ENCODE measurements at places on chromosomes 1 and 21.

DNA sequence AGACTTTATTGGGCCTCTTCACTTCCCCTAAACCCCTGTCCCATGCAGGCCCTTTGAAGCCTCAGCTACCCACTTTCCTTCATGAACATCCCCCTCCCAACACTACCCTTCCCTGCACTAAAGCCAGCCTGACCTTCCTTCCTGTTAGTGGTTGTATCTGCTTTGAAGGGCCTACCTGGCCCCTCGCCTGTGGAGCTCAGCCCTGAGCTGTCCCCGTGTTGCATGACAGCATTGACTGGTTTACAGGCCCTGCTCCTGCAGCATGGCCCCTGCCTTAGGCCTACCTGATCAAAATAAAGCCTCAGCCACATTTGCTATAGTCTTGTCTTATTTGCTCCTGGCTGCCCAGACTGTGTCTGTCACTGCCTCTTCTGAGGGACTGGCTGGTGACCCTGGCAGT, 5.5 kb downstream of the GSTM4 start:
- no peak for DNase-seq

DNA sequence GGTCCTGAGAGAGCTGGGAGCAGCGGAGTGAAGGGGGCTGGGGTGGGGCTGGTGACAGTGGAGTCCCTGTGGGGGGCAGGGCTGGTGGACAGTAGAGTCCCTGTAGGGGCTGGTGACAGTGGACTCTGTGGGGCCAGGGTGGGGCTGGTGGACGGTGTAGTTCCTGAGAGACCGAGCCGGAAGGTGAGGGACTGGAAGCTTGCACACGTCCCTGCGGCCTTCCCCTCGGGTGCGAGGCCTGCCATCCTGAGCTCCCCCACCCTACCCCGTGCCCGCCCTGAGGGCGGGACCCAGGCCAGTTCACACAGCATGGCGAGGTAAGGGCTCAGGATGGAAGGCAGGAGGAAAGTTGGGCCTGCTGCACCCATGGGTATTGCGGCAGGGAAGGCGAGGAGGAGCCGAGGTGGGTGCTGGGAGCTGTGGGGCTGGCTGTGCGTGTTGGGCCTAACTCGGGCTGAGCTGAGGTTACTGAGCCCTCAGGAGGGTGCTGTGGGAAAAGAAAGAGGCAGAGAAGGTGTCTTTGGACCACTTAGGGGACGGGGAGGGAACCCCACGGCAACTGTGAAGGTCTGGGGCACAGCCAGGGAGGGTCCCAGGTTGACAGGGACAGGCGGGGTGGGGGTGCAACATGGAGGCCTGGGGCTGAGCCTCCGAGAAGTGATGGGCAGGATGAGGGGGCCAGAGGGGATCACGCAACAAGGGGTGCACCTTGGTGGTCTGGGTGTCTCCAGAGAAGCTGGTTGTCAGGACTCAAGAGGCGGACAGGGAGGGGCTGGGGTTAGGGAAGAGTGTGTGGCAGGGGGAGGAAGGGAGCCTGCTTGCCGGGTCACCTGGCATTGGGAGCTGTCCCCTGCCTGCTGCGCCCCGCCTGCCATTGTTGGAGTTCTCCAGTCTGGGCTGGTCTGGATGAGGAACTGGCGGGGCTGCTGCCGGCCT, 60.8 kb downstream of the PRKCZ start:
- no peak for DNase-seq

DNA sequence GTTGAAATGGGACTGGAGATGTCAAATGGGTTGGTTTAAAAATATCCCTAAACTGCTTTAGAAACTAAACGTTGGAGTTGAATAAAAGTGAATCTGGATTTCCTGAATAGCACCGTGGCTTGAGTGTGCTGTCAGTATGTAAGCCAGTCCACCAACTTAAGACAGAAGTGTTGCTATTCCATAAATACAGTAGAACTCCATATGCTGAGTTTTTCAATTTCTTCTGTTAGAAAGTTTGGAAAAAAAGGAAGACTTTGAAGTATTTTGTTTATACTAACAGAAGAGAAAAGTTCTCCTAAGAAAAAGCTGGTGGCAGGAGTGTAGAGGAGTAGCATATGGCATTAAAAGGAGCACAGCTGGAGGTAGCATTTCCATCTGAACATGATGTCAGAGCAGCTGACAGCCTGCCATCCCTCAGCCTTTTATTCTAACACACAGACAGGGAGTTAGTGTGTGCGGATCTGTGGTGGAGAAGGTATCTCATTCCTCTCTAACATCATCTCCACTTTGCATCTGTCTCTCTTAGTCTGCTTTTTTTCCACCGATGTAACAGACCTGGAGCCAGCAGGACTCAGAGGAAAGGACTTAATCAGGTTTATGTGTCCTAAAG, at the start of gene ZBTB18:
ZBTB18 (plus strand) TSS at position 449 of the 610 bp plus-strand sequence; CDS start at position 598, 149 bp downstream.
- no peak for DNase-seq

DNA sequence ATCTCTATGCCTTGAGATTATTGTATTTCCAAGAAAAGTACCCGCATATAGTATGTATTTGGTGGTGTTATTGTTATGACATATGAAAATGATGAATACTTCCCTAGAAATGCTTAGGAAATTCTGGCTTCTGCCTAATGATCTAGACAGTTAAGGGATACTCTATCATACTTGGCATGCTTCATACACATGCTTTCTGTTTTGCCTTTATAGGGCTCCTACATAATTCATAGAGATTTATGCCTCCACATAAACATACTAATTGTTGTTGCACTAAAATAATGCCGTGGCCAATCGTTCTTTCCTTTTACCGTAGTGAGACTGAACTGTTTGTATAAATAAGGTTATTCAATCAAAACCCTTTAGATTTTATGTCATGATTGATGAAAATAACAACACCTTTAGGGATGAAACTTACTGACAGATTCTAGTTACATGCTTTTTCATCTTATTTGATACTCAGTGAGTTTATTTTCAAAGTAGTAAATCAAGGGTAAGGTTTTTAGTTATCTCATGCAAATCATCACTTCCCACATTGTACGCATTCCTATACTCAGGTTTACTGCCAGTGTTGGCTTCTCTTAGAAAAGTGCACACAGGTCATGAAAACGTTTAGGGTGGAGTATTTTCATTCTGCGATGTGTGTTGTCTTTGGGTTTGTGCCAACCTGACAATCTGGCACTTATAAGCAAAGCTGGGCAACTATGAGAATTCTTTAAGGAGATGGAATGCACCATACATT, 40.5 kb upstream of the SCYL3 start:
- DNase-seq: no peak

GRCh38 chr1:233673947-233674431, 60.1 kb downstream of the KCNK1 start:
- DNase-seq: no peak

- DNase-seq: no peak
Measured at GRCh38 chr1:227561241-227561907, 2.0 kb upstream of the ZNF678 start.

GRCh38 chr1:24002695-24003094, 22.6 kb upstream of the SRSF10 start:
- DNase-seq: no peak

GRCh38 chr1:8439015-8439702, 121.2 kb downstream of the SLC45A1 start:
- no peak for DNase-seq

DNA sequence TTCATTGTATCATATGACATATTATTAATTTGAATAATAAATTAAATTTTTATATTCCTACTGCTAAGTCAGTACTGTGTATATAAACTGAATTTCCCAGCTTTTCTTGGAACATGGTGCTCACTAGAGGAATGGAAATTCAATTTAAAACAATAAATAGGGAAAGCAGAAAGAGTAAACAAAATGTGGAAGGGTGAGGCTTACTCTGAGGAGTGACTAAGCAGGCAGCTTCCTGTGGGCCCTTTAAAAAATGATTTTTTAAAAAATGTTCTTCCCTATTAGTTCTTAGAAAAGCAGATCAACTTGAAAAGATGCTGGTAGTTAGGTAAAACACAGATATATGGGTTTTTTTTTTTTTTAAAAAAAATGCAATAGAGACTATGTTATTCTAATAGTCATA, 49.5 kb upstream of the S1PR1 start:
- no peak for DNase-seq

DNA sequence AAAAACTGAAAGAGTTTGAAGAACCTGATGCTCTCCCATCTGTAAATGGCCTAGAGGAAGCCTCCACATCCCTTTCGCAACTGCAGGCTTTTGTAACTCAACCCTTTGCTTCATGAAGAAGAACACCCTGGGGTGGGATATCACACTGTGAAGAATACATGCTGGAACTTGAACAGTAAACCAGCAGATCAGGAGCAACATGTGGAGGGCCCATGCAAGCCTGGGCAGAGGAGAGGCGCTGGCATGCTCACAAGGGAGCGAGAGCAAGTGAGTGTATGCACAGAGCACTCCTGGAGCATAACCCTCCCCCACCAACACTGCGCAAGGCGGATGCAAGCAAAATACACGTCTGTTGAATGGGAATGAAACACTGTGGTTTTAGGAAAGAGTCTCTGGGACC, 24.6 kb upstream of the SPAG17 start:
- DNase-seq: no peak

DNA sequence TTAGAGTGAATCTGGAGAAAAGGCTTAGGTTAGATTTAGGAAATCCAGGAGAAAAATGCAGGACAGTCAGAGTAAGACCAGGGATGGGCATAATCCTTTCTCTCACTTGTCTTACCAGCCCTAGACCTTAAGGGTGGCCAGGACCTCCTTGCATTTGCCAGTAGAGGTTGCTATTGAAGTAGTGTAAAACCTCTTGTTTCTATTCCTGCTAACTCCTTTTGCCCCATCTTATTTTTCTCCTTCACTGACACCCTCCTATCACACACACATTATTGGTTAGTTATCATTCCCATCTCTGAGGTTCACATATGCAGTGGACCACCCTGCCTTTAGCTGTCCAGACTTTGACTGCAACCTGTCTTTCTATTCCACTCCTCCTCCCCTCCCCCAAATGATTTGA, 75.0 kb upstream of the MACF1 start:
- no peak for DNase-seq
